Stimulated activated CD8-positive, alpha-beta memory T cell treated with anti-CD3 and anti-CD28 coated beads, Interleukin-12 subunit alpha, Interleukin-12 subunit beta, amount 100 ng/mL, for 4 hours (primary cell): ENCODE measurements at places on chromosomes 2 and 18.

GRCh38 chr2:216776066-216776850, 80.9 kb upstream of the IGFBP5 start:
- DNase-seq: no peak

DNA sequence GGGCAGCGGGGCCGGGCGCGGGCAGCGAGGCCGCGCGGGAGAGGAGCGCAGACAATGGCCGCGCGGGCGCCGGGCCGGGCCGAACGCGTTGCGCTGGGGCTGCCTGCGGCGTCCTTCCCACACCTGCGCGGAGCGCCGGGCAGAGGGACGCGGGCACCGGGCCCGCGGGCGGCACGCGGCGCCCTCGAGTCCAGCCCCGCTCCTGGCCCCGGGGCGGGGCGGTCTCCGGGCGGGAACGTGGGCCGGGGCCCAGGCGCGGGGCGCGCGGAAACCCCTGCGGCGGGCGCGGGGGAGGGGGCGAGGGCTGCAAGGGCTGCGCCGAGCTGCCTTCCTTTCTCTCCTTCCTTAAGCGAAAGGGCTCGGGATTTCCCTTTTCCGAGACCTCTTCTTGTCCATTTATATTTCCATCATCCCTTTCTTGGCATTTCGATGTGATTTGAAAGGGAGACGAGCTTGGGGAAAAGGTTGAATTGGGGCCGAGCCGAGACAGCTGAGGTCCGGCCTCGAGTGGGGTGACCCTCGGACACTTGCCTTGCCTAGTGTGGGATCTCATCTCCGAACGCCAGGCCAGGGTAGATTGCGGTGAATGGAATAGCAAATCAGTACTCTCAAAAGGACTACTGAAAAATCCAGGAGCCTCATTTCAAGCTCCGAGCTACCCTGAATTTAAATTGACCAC, 676 bp downstream of the KLHL23 start:
- no peak for DNase-seq

DNA sequence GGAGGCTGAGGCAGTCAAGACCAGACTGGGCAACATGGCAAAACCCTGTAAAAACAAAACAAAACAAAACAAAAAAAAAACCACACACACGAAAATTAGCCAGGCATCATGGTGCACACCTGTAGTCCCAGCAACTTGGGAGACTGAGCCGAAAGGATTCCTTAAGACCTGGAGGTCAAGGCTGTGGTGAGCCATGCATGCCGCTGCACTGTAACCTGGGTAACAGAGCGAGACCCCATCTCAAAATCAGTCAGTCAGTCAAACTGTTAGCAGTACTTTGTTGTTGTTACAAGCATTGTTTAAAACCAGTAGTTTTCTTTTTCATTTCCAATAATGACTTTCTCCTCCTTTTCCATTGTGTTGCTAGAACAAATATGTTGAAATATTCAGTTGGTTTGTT, 21.7 kb downstream of the EPB41L5 start:
- no peak for DNase-seq

- DNase-seq: no peak
Observed at GRCh38 chr2:11154016-11154922, 998 bp upstream of the SLC66A3 start.

DNA sequence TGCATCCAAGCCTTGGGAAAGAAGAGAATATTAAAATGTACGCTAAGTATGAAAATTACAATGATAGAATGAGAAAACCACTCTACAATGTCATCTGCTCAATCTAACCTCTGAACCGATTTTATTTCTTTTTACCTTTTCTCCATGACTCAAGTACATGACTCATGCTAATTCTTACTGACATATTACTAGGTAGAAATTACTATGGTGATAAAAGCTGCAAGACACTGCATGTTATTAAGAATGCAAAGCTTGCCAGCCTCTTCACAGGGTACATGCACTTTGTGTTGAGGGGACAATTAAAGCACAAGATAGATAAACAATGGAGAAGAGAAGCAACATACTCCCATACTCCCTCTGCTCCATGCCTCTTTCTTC, 20.7 kb downstream of the SFT2D3 start:
- DNase-seq: no peak

DNA sequence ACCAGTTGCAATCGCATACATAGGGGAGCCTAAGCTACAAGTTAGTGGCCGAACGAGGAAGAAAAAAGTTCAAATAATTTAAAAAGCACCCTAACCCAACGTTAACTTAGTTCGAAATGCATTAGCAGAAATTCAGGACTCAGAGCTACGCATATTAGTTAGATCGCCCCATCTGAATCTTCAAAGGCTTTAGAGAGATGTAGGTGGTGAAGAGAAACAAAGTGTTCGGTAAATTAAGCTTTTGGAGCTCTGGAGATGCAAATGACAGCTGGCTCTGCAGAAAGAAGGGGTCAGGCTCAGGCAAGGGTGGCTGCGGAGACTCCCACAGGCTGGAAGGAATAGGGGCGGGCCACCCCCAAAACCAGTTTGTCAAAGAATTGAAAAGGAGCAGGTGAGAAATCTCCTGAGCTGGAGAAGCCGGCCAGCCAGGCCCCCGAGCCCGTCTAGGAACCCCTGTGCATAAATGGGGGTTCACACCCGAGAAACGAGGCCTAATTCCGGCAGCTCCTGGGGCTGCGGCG, 621 bp downstream of the TXNL1 start:
- DNase-seq: no peak
